ENCODE measurements at places on chromosomes 1 and 21. TPM values are rescaled to one million over a fixed set of nuclear protein-coding genes. Genes with fewer than 3 reads are reported as not detected.

DNA sequence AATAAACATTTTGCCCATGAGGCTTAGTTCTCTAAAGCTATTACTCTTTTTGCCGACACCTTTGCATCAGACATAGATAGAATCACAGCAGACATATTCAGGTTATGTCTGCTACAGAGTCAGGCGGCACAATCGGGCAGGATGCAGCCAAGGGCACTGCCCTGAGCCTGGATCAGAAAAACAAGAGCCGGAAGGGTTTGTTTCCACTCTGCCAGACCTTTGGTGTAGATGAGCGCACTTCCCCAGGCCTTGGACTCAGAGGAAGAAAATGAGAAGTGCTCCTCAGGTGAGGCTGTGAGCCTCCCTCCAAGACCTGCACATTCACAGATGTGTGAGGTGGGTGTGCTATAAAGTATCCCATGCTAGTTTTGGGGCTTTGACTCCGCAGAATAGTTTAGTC lies 43.7 kb downstream of the GNG12 start:
- DNase-seq = no peak

DNA sequence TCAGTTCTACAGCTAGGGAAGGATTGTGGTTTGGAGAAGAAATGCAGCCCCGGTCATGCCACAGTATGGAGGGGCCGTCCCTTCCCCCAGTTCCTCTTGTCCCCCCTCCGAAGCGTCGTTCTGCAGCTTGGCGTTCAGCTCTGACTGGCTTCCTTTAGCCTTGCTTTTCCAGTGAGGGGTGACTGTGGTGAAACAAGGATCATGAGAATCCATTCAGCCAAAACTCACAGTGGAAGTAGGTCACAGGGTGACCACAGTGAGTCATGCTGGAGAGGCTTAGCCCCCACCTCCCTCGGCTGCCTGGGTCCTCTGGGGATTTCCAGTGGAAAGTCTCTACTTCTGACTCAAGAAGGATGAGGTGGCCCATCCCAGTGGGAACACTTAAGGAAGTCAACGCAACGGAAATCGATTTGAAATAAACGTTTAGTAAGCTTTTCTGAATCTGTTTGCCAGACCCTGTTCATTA lies 37.3 kb upstream of the COL6A2 start:
- DNase-seq = no peak

DNA sequence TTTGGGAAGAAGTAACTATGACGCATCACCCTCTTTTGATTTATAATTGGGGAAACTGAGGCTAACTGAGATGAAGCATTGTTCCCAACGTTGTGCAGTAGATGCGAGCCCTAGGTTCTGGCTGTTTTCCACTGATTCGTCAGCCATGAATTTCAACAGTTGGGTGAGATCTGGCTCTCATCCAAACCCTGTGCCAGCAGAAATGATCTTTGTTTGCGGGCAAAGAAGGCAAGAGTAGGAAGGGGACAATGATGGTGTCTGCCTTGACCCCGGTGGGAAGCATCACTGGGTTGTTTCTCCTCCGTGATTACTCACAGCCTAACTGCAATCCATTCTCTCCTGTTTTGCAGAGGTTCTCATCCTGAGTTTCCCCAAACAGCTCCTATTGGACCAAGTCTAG lies 142.3 kb downstream of the MIS18A start:
- no peak for DNase-seq

- no peak for DNase-seq
Observed at GRCh38 chr21:19937619-19938018, 1060.6 kb upstream of the NCAM2 start.

GRCh38 chr1:167829868-167830267 lies 84.1 kb downstream of the ADCY10 start:
- no peak for DNase-seq

- DNase-seq = no peak
Observed at GRCh38 chr1:211822677-211823407, 7.7 kb downstream of the LPGAT1 start.

- no peak for DNase-seq
Observed at GRCh38 chr1:11314959-11315358, 42.0 kb downstream of the UBIAD1 start.

DNA sequence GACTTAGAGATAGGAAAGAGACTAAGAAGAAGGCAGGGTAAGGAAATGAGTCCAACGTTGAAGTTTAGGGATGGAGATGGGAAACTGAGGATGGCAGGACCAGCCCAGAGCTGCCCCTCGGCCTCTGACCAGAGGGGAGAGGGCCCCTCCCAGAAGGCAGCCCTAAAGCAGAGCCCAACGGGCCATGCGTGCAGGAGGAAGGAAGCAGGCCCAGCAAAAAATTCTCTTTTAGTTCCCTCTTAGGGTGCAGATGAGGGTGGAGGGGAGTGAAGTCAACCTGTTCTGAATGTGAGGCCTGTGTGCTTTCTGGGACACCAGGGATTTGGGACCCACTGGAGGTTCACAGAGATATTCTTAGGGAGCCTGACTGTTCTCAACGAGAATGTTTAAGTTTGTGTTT lies 225.4 kb downstream of the RHOU start:
- DNase-seq = no peak

DNA sequence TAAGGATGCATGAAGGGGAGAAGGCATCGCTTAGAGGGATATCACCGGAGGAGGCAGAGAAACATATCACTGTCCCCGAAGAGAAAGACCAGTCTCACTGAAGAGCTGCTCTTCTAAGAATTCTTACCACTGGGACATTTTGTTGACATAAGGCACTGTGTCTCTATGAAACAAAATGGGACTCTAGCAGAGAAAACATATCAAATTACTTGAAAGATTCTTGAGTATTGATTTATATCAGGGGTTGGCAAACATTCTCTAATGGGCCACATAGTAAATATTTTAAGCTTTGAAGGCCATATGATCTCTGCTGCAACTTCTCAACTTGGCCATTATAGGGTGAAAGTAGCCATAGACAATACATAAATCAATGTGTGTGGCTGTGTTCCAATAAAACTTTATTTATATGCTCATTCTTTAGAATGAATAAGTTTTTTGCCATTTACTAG lies 41.0 kb upstream of the GREM2 start:
- DNase-seq = no peak

- peak; percentile 28 for DNase-seq
Observed at GRCh38 chr1:38071312-38072256, 25.0 kb upstream of the POU3F1 start.

DNA sequence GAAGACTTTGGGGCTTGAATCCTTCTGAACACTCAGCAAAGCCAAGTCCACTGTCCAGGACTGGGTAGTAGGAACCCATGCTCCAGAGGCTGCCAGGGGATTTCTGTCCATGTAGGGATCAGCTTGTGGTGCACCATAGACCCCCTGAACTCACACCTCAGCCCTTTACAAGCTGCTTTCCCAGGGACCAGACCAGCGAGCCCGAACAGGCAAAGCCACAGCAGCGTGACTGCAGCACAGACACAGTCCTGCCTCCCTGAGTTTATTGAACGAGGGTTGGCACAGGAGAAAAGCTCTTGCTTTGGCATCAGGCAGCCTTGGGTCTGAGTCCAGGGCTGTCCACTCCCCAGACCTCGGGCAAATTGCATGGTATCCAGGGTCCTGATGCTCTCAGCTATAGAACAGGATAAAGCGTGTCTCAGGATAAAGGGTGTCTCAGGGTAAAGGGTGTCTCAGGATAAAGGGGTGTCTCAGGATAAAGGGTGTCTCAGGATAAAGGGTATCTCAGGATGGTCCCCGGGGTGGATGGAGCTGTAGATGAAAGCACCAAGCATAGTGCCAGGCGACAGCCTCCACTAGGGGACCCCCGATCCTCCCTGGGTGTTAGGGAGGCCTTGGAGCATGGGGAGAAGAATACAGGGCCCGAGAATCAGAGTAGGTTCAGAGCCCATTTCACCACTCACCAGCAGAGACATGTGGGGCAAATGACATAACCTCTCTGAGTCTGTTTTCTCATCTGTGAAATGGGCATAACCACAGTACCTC lies 648.8 kb downstream of the NPHP4 start:
- DNase-seq = no peak

DNA sequence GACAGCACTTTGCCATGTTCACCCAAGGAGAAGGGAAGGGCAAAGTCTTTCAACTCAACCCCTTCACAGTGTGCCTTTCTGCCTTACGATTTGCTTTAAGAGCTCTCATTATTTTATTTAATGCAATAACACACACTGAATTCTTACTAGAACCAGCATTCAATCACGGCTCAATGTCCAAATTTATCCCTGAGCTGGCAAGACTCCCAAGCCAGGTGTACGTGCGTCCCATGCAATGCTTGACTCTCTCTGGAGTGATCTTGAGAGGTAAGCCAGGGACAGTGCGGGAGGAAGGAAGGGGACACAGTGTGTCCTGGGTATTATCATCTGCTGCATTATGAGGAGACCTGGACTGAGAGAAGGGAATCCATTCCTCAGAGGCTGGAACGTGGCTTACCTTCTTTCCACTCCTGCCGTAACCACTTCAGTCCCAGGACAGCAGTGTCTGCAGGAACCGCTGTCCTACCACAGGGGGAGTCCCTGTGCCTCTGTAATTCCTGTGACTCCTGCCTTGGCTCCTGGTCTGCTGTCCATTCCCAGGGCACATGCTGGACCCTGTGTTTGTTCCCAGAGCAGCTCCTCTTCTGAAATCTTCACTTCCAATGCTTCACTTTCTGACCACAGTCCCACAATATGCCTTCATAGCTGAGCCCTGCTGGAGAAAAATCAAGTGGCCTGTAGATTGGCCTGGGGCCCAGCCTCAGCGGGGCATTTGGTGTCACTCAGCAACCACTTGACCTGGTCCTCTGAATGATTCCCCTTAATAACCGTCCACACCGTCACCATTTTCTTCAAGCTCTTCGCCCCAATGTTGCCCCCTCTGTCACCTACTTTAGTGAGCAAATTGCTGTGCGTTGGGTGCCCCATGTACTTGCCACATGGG lies 28.6 kb upstream of the STUM start:
- no peak for DNase-seq

- DNase-seq = no peak
Observed at GRCh38 chr21:38082936-38083485, 166.8 kb upstream of the KCNJ6 start.

DNA sequence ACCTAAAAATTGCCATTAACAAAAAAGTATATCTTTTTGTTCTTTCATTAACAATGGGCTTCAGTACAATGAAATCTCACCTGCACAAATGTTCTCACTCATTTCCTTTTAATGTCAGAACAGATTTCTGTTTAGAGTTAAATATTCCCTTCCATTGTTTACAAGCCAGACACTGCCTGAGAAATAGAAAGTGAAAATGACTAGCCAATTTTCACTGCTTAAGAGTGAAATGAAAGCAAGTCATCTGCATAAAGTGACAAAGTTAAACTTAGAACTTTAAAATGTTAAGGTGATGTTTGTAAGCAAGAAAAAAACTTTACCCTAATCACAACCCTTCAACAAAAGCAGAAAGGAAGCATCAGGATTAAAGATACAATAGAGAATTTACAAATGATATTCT lies 27.5 kb downstream of the COA6 start:
- no peak for DNase-seq

GRCh38 chr1:202126426-202126825 lies 3.7 kb downstream of the GPR37L1 start:
- no peak for DNase-seq

GRCh38 chr1:44112486-44112885 lies 6.1 kb upstream of the KLF17 start:
- DNase-seq = no peak

- DNase-seq = no peak
Observed at GRCh38 chr1:227941509-227942020, 6.2 kb downstream of the WNT9A start.

DNA sequence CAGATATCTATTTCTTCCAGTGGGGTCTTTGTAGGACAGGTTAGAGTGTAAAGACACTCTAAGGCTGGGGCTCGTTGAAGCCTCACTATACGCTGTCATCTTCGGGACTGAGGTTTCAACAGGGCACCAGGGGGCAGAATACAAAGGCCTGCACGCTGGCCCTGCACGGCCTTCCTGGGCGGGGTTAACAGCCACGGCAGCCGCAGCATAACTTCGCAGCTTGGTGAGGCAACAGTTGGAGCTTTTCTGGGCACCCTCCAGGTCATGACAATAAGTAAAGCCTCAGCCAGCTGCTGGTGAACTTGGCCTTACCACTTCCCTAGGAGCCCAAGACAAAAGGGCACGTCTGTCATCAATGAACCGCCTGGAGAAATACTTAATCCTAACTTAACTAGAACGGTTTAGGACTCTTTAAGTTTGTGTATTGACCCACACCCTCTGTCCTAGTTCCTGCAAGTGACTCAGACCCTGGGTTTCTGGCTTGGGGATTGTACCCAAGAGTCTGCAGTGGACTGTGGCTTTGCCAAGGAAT lies 2.3 kb upstream of the RUNX1 start:
- peak; percentile 92 for DNase-seq

DNA sequence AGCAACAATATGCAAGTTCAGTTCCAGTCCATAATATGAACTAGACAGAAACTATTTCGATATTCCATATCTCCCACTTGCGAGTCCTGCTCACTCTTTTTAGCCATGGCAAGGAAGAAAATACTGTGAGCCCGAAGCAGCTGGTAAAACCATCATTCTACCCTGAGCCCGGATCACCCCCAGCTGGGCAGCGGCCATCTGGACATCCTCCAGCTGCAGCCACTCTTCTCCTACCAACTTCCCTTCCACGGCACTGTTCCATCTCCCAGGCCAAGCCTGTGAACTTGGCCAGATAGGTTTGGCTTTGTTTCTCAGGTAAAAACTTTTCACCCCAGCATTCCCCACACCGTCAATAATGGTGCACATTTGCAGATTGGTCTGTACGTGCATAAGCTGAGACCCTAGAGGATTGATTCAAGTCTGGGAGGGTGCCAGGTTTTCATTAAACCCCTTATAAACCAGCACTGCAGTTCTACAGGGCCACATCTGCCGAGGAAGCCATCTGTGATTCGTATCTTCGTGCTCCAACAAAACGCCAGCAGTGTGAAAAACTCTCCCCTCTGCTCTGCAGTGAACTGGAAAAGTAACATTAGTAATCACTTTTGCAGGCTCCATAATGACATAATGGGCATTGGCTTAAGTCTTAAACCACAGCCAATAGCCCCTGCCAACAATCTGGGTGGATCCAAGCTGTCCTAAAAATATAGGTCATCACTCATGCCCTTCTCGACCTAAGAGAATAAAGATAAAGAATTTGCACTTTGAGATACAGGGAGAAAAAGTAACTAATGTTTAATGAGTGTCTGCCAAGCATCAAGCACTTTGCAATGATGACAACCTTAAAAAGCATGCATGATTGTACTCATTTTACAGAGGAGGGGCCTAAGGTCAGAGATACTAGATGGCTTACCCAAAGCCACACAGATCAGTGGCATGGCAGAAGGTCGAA lies 205.1 kb downstream of the PLPP3 start:
- DNase-seq = no peak

Gene SLC16A1
- total RNA-seq = 60.3 TPM

Gene TMEM269
- 0.46 TPM for total RNA-seq

Gene EGLN1
- total RNA-seq = 36.6 TPM

Gene PAX7
- total RNA-seq = not detected

Gene PRXL2B
- total RNA-seq = 5.2 TPM

Gene PBX1
- total RNA-seq = not detected

Gene CDK18
- total RNA-seq = 24.1 TPM

Gene BARHL2
- total RNA-seq = not detected

Gene TMEM52
- total RNA-seq = 2.5 TPM

Gene SLC9C2
- not detected for total RNA-seq

All from OCI-LY7 (cell line).